ENCODE measurements at places on chromosomes 7 and 10.

DNA sequence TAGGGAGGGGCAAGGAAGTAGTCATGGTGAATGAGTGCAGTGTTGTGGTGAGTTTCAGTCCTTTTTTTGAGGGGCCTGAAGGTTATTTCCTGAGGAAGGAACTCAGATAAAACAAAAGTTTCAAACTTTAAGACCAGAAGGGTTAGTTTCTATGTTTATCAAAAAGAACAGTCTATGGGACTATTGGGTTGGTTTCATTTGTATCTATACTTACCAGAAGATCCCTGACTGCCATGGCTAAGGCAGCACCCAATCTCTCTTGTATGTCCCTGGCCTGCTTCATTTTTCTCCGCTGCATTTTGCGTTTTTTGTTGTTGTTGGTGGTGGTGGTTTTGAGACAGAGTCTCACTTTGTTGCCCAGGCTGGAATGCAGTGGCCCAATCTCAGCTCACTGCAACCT is 19.3 kb upstream of the GAD2 start:
- DNase-seq = no peak

GRCh38 chr10:103983367-103983911 is 16.5 kb downstream of the SLK start:
- no peak for DNase-seq

DNA sequence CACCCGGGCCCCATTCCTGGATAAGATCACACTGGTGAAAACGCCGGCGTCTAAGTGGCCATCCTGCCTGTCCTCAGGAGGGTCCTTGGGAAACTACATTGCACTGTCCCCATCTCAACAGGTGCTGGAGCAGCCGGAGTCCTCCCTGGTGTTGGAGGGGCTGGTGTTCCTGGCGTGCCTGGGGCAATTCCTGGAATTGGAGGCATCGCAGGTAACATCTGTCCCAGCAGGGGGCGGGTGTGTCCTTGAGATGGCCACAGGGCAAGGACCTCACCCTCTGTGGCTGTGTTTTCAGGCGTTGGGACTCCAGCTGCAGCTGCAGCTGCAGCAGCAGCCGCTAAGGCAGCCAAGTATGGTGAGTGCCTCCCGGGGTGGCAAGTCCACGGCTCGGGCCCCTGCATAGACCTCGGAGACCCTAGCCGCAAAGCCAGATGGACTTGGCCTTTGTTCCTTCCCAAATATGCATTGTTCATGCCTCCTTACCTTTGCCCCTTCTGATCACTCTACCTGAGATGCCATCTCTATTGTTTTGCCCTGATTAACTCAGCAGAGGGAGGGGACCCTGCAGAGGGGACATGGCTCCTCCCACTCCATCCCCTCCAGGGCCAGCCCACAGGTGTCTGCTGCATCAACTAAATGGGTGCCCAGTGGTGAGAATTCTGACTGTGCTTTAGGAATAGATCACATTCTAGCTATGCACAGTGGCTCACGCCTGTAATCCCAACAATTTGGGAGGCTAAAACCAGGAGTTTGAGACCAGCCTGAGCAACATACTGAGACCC is 23.8 kb downstream of the ELN start:
- peak; percentile 37 for DNase-seq

GRCh38 chr10:11480687-11481086 is 130.8 kb downstream of the USP6NL start:
- DNase-seq = no peak

DNA sequence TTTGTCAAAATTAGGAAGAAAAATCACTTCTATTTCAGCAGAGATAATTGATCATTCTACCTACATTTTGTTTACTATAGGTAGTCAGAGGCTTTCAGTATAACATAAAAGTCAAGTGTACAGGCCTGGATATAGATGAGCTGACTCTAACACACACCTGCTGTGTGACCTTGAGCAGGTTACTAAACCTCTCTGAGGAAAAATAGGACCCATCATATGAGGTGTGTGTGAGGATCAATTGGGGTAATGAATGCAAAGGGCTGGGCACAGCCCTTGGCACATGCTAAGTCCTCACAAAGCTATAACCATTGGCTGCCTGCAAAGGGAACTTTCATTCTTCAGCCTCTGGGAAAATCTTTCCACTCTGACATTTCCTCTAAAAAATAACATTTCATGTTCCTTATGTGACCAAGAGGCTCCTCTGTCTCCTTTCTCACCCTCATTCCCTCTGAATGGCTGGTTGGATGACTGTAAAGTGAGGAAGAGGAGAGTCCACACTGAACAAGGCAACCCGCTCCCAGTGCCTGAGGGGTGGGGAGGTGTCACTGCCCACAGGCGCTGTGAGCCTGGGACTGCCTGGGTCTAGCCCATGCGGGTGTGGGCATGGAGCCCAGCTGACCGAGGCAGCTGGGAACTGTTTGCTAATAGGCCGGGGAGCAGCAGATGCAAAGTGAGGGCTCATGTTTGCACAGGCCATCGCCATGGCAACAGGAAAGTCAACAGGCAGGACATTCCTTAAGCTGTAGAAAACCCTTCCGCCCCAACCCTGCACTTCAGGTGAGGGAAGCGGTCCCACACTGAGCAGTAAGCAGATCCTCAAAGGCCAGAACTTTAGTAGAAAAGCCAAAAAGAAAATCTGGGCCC is 36.8 kb downstream of the MYOF start:
- peak; percentile 51 for DNase-seq

DNA sequence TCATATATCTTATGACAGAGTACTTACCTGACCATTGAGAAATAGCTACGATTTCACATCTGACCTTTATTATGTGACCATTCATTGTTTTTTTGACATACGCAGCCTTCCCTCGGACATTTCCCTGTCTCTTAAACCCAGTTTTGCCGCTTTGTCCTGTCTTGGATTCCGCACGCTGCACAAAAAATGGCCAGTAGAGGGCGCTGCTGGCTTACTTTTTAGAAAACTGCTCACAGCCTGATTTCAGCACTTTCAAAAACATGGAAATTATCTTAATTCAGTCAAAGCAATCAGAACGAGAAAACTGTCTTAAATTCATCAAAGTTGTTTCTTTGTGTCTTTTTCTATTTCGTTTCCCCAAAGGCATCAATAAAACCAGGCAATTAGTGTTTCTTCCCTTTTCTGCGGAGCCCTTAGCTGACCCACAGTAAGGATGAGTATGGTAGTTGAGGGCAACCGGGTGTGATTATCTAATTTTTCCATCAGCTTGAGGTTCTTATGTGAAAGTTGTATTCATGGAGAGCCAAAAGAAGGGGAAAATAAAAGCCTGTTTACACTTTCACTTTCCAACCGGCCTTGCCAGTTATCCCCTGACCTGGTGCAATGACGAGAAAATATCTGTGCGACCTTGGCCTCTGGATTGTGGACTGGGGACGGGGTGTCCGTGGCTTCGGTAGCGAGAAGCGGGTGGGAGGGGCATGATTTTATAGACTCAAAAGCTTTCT is 144.4 kb downstream of the DYNC1I1 start:
- DNase-seq = peak; percentile 33

DNA sequence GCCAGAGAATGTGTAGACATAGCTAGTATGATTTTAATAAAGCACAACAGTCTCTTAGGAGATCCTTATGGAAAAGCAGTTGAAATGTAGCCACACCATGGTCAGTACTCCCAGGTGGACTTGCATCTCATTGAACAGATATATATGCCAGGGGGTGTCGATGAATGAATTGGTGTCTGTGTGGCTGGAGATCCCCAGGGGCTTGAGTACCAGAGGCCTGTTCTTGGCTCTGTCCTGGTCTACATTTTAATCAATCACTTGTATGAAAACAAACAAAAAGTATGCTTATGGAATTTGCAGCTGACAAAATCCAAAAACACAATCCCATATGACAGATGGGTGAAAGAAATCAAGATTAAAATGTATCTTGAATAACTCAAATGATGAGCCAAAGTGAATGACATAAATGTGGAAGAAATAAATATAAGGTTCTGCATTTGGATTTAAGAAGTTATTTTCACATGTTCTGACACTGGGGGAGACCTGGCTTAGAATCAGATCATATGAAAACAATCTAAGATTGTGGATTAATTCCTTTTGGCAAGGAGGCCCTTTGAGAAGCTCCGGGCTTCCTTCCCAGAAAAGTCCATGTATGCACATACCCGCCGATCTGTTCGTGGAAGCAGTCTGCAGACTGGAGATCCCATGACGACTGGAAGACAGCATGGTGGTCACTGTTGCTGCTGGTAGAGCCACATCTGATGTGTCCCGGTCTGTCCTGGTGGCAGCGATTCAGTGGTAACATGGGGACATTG is 15.6 kb downstream of the CLEC2L start:
- no peak for DNase-seq

DNA sequence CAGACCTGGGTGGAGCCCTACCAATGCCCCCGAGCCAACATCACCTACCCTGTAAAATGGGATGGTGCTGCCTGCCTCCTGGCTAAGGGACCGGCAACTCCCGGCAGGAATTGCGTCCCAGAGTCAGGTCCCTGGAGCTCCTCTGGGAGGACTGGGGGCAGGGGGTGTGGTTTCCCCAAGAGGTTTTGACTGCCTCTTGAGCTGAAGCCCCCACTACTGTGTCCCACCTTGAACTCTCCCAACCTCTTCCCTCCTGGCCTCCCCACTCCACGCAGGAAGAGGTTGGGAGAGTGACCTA is 1.3 kb downstream of the SH2B2 start:
- DNase-seq = no peak

DNA sequence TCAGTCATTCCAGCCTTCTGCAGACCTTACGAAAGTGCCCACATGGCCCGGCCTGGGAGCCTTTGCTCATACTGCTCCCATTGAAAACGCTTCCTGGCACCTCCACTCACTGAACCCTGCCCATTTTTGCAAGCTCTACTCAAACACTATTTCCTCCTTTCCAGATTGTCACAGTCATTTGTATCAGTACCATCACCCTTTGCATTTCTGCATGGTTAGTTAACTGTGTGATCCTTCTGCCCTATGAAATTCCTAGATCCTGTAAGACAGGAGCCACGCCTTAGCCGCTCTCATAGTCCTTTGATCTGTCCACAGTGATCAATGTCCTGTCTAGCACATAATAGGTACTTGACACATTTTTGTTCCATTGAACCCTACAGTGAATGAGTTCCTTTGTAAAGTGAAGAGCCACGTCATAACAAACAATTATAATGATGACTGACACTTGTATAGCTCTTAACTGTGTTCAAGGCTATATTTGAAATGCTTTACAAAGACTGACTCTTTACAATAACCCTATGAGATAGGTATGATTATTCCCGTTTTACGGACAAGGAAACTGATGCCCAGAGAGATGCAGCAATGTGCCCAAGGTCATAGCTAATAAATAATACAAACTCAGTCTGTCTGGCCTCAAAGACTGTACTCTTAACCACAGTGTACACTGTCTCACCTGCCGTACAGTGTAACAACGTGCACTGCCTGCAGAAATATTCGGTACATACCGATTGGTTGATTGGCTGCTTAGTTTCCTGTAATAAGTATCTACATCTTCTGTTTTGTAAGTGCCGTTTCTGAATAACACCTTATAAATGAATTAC is 16.6 kb upstream of the ITIH2 start:
- no peak for DNase-seq

DNA sequence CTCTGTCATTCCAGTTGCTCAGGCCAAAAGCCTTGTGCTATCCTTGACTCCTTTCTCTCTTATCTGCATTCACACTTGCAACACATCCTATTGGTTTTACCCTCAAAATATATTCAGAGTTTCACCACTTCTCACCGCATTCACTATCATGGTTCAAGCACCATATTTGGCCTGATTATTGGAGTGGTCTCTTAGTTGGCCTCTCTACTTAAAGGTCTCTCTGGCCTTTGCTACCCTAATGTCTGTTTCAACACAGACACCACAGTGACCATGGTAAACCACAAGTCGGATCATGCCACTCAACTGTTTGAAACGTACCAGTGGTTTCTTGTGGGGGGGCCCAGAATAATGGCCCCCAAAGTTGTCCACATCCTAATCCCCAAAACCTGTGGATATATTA is 15.2 kb upstream of the PDZD8 start:
- no peak for DNase-seq

GRCh38 chr10:123150271-123150985 is 2.5 kb downstream of the HMX2 start:
- no peak for DNase-seq

GRCh38 chr10:130226012-130226411 is 89.8 kb downstream of the GLRX3 start:
- no peak for DNase-seq

- peak; percentile 18 for DNase-seq
These were observed 1.6 kb downstream of the SGMS1 start for GRCh38 chr10:50621968-50622705.

DNA sequence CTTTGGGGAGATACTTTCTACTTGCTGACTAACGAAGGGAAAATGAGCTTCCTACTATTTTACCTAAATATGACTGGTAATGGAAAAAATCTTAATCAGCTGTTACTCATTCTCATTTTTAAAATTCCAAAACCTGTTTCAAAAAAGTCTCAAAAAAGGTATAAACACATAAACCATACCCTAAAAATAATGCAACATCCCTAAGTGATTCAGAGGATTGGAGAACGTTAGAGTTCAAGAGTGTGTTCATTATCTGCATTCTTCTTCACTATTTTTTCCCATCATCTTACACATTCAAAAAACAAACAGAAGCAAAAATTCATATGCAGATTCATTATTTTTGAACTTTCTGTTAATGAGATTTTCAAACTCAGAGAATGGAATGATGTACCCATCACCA is 150.4 kb upstream of the GNAI1 start:
- no peak for DNase-seq

DNA sequence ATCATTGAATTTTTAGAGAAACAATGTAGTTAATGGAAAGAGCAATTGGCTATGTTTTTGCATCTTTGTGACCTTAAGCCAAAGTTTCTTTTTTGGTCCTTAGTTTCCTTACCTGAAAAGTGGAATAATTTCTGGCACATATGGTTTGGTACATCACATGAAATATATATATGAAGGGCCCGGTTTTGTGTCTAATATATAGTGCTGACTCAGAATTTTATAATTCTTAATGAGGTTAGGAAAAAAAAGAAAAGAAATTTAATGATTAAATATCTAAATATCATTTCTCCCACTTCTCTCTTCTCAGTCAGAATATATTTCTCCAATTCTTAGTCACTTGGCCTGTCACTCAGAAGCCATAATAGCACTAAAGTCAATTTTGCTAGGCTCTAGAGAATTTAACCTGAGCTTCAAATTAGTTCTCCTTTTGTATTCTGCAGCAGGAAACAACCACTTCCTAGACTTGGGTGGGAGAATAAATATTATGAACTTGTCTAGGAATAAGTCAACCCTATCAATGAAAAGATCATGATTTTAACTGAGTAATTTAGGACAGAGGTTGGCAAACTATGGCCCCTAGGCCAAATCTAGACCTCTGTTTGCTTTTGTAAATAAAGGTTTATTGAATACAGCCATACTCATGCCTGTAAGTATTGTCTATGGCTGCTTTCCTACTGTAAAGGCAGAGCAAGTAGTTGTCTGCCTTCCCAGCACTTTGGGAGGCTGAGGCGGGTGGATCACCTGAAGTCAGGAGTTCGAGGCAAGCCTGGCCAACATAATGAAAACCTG is 34.6 kb downstream of the PPP1R9A start:
- DNase-seq = no peak

All from NCI-H524 (cell line).